ENCODE measurements at places on chromosomes 2 and 18.

DNA sequence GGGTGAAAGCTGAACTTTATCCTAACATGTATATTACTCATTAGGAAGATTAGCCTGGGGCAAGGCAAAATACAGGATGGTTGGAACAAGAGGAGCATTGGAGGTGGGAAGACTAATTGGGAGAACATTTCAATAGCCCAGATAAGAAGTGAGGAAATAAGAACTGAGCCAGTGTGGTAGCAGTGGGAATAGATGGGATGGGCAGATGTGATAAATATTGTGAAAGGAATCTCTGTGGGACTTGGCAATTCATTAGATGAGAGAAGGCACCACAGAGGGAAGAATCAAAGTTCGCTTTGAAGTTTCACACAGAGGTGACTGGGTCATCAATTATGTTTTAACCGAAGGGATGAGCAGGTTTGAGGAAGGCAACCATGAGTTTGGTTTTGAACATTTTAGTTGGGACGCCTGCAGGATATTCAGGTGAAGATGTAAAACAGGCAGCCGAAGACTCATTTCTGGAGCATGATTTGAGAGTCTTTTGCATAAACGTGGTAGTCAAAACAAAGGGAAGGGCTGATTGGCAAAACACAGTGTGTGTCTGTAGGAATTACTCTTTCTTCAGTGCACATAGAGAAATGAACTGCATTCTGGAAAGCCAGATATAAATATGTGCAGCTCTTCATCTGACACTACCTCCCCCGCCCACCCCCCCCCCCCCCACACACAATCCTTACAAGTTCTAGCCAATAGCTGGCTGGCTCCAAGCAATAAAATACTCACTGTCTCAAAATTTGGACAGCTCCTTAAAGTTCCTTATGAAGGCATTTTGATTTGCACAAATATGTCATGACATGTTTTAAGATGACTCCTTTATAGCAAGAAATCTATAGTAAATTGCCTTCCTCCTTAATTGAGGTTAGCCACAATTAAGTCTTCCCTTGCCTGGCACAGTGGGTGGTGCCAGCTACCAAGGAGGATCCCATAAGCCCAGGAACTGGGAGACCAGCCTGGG, 1.9 kb upstream of the SLC1A4 start:
- peak; percentile 46 for DNase-seq

DNA sequence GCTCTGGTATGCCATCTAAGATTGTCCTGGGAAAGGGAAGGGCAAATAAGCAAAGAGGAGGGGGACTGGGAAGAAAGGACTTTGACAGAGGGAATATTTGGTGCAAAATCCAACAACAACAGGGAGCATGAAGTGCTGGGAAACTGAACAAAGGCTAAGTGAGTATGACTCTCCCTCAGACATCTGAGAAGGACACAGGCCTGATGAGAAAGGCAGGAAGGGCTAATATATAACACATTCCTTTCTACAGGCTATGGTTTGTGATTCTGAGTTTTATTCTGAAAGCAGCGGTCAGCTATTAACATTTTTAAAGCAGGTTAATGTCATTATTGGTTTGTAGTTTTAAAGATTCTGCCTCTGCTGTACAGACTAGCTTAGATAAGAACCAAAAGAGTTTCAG, 1579.5 kb downstream of the LRP1B start:
- DNase-seq, result no peak

DNA sequence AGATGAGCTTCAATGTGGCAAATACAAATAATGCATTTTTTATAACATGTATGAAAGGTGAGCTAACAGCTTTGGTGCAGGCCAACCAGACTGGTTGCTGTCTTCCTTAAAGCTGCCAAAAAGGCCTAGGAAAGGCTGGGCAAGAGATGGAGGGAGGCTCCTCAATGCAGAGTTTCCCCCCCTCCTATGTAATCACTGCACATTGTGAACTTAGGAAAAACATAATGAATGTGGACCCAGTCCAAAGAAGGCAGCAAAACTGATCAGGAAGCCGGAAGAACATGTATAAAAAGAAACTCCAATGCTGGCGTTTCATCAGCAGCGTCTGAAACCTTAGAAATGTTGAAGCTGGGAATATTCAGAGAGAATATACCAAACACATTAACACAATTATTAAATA, 84.2 kb upstream of the LYPD6 start:
- DNase-seq, result no peak

DNA sequence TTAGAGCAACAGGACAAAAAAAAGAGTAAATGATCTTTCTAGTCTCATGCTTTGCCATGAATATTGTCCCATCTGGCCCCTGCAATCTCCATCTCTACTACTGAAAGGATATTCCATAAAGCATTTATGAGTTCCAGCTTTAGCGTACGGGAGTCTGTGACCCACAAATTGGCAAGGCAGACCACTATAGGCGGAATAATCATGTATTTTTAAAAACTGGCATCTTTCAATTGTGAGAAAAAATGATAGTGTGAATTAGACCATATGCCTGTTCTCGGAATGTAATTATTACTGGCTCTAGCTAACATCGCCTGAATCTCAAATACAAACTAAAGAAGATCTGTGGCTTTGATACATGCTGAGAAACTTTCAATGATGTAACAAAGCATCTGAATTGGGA, 738.1 kb upstream of the NXPH2 start:
- DNase-seq, result no peak

DNA sequence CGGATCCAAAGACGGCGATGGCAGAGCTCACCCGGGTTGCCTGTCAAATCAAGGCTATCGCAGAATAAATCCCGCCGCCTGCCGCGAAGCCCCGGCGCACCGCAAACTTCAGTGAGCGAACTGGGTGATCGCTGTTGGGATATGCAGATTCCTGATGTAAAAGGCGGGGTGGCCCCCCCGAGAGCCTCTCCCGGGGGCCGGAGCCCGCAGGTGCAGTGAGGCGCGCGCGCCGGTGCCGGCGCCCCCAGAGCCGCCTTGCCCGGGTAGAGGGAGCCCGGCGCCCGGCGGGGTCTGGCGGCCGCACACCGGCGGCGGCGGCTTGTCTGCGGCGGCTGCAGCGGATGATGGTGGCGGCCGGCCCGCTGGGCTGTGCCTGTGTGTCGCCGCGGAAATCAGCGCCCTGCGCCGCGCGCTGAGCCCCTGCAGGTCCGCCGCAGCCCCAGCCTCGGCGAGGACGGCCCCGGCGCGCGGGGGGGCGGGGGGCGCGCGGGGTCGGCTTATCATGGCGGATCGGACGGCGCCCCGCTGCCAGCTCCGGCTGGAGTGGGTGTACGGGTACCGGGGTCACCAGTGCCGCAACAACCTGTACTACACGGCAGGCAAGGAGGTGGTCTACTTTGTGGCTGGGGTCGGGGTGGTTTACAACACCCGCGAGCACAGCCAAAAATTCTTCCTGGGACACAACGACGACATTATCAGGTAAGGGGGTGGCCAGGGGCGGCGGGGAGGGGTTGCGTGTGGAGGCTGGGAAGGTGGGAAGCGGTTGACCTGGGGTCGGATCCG, 1.3 kb downstream of the EML6 start:
- no peak for DNase-seq

DNA sequence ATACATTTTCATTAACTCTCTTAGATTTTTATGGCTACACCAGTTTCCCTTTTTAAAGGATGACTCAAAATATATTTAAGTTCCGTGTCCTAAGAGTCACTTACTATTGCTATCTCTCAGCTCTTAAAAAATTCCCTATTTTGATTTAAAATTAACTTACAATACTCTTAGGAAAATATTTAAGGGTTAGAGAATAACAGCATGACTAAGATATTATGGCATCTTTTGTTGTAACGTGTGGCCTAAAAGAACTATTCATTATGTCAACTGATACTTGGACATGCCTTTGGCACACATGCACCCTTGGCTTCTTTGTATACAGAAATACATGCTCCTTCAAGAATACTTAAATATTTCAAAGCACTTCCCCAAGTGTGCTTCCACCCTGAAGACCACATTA, 42.3 kb downstream of the SCN3A start:
- DNase-seq, result peak; percentile 62

- peak; percentile 48 for DNase-seq
Observed at GRCh38 chr18:56166914-56167313, 471.5 kb downstream of the TXNL1 start.

DNA sequence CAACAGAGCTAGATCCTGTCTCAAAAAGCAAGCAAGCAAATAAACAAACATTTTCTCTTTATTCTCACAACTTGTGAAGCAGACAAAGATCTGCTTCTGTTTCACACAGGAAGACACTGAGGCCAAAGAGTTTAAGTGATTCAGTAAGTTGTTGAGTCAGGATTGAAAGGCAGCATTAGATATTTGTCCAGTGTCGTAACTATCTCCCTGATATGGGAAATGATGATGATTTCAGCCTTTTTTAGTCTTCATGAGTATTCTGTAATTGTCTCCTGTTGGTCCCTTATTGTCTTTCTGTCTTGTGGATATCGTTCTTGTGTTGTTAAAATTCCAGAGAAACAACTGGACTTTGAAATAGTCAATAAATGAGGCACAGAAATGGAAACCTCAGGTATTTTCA, 59.6 kb downstream of the GATA6 start:
- DNase-seq, result peak; percentile 17

- no peak for DNase-seq
Observed at GRCh38 chr2:36128359-36128758, 227.2 kb upstream of the CRIM1 start.

GRCh38 chr2:11330457-11331142, 13.8 kb downstream of the ROCK2 start:
- peak; percentile 7 for DNase-seq

GRCh38 chr18:36532394-36532793, 234.9 kb downstream of the FHOD3 start:
- peak; percentile 36 for DNase-seq

DNA sequence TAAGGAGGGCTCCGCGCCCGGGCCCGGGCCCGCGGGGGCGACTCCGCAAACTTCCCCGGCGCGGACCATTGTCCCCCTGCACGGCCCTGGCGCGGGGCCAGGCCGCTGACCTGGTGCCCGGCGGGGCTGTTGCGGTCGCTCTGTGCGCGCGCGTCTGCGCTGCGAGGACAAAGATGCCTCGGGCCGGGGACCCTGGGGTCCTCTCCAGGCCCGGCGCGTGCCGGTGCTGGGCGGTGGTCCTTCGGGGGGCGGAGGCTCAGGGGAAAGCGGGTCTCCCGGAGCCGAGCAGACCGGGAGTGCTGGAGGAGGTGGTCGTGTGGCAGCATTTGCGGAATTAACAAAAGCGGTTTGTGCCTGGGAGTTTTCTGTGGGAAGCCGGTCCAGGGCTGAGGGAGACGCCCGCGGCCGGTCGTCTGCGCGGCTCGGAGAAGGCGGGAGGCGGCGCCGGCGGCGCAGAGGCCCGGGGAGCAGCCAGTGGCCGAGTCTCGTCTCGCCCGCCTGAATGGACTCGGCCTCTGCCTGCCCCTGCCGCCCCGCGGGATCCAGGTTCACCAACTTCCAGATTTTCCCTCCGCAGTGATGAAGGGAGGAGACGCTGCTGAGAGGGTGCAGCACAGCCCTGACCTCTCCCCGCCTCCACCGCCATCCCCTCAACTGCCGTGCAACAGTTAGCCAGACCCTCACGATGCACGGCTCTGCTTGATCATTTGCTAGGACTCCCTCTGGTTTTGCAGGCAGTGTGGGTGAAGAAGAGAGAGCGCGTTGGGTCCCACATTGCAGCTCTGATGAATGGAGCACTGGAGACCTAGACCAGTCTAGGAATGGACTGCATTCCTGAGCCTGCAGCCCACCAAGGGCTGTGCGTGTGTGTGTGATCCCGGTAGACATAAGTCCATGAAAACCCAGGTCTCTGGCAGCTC, 705 bp downstream of the EFR3B start:
- DNase-seq, result no peak

GRCh38 chr2:180781276-180781675, 199.1 kb upstream of the UBE2E3 start:
- DNase-seq, result peak; percentile 11

DNA sequence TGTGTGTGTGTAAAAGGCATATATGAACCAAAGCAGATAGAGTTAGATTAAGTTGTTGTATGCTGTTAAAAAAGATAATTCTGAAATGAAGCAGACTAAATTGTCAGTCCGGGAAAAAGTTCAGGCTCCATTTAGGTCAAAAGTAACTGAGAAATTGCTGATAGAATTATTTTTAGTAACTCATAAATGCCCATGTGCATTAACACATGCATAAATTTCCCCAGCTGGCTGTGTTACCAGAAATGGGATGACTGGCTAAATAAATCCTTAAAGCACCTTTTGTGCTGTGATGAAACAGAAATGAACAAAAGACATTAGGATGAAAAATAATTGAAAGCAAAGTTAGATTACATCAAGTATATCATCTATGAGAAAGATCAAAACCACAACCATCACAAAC, 111.3 kb downstream of the NYAP2 start:
- DNase-seq, result no peak

DNA sequence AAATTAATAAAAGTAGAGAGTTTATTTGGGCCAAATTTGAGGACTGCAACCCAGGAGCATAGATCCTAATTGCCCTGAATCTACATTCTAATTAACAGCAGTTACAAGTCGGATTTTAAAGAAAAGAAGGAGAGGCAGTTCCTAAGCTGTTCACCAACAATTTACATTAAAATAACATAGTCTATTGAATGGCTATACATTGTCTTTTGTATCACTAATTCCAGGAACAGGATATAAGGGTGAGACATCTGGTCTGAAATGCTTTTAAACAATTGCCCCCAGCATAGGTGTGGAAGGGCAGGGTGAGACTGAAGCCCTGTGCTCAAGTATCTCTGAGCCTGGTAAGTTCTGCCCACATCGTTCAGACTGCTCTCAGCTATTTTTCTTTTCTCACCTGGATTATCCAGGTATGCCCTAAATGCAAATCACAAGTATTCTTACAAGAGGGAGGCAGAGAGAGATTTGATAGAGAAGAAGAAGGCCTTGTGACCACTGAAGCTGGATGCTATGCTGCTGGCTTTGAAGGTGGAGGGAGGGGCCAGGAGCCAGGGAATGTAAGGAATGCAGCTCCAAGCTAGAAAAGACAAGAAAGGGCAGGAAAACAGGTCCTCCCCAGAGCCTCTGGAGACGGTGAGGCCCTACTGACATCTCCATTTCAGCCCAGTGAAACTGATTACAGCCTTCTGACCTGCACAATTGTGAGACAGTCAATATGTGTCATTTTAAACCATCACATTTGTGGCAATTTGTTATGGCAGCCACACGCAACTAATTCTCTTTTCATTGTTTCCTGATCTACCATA, 189.4 kb upstream of the ARL4C start:
- peak; percentile 60 for DNase-seq

GRCh38 chr18:58308463-58308862, 264.4 kb downstream of the NEDD4L start:
- DNase-seq, result no peak

GRCh38 chr2:182358601-182359000, 68.2 kb downstream of the PDE1A start:
- no peak for DNase-seq

Measured in fibroblast of skin of abdomen (primary cell).